ENCODE measurements at places on chromosomes 4 and X. TPM values are rescaled to one million over a fixed set of nuclear protein-coding genes. Genes with fewer than 3 reads are reported as not detected.

GRCh38 chrX:69297506-69297905, 132.3 kb upstream of the PJA1 start:
- H3K4me3 ChIP-seq, result no peak overlapping the region
- no peak overlapping the region for H3K27ac ChIP-seq
- H3K27me3 ChIP-seq, result no peaks in the 10 kb centered on the region
- DNase-seq, result no peak
- H3K36me3 ChIP-seq, result no peaks in the 10 kb centered on the region

- H3K27ac ChIP-seq, result no peak overlapping the region
- H3K4me1 ChIP-seq, result no peaks in the 10 kb centered on the region
- H3K27me3 ChIP-seq, result no peaks in the 10 kb centered on the region
- no peaks in the 10 kb centered on the region for H3K36me3 ChIP-seq
- no peak overlapping the region for H3K4me3 ChIP-seq
Observed at GRCh38 chr4:55554453-55555030, 7.8 kb upstream of the CLOCK start.

Gene CSAG1
- not detected for total RNA-seq

Gene LNX1
- not detected for total RNA-seq

GRCh38 chr4:36233567-36234266, 10.6 kb downstream of the ARAP2 start:
- peak overlapping the region; percentile 59 for H3K4me3 ChIP-seq
- DNase-seq, result no peak
- no peak overlapping the region for H3K27ac ChIP-seq
- H3K27me3 ChIP-seq, result no peaks in the 10 kb centered on the region
- no peaks in the 10 kb centered on the region for H3K36me3 ChIP-seq

DNA sequence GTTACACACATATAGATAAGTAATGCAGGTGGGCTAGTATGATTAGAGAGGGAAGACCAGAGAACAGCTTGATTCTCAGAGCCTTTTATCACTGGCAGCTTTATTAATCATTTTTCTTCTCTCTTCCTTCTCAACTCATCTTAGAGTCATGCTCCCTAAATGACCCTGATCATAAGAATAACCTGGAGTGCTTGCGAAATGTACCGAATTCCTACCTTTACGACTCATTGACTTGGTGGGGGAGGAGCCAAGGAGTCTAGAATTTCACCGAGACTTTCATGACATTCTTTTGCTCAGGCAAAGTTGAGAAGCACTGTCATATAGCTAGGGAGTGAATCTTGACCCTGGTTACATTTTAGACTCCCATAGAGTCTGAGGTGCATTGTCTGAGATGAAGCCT, 298.9 kb upstream of the PUDP start:
- H3K27ac ChIP-seq, result no peak overlapping the region
- H3K36me3 ChIP-seq, result no peaks in the 10 kb centered on the region
- no peak for DNase-seq
- no peaks in the 10 kb centered on the region for H3K27me3 ChIP-seq

Gene IGBP1
- 38.3 TPM for total RNA-seq

DNA sequence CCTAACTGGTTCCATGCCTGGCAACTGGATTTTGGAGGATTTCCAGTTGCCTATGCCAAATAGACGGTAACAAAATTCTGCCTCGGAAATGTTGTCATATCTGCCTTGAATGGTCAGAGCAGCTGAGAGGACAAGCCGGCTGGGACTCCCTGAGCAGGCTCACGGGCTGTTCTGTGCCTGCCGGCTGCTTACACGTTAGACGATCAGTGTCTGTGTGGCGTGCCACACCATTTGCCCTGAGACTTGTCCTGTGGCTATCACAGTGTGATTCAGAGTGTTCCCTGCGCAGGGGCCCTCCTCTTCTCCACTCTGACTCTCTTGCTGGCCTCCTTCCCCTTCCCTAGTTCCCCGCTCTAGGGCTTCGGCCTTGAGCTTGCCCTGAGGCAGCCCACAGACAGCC, 42.4 kb downstream of the RAI2 start:
- H3K4me3 ChIP-seq, result no peak overlapping the region
- no peak overlapping the region for H3K27ac ChIP-seq
- H3K4me1 ChIP-seq, result no peaks in the 10 kb centered on the region
- peaks cover 3% of the 10 kb centered on the region for H3K27me3 ChIP-seq

GRCh38 chr4:189221691-189222090, 719.0 kb upstream of the FRG1 start:
- H3K36me3 ChIP-seq, result no peaks in the 10 kb centered on the region
- no peak overlapping the region for H3K4me3 ChIP-seq
- H3K27me3 ChIP-seq, result no peaks in the 10 kb centered on the region
- no peak for DNase-seq

DNA sequence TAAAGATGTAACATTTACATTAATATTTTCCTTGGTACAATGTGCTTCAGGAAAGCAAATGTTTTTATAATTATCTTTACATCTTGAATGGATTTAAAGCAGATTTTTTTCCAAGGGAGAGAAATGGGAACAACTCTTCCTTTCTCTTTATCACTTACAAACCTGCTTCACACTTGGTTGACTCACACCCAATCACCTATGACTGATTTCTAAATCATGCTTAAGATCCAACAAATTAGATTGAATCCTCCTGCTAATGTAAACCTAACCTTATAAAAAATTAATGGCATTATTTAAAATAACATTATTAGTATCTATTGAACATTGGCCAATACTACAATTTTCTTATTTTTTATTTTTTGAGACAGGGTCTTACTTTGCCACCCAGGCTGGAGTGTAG, 127.1 kb downstream of the INPP4B start:
- no peaks in the 10 kb centered on the region for H3K4me1 ChIP-seq
- H3K4me3 ChIP-seq, result no peak overlapping the region
- H3K27me3 ChIP-seq, result no peaks in the 10 kb centered on the region

DNA sequence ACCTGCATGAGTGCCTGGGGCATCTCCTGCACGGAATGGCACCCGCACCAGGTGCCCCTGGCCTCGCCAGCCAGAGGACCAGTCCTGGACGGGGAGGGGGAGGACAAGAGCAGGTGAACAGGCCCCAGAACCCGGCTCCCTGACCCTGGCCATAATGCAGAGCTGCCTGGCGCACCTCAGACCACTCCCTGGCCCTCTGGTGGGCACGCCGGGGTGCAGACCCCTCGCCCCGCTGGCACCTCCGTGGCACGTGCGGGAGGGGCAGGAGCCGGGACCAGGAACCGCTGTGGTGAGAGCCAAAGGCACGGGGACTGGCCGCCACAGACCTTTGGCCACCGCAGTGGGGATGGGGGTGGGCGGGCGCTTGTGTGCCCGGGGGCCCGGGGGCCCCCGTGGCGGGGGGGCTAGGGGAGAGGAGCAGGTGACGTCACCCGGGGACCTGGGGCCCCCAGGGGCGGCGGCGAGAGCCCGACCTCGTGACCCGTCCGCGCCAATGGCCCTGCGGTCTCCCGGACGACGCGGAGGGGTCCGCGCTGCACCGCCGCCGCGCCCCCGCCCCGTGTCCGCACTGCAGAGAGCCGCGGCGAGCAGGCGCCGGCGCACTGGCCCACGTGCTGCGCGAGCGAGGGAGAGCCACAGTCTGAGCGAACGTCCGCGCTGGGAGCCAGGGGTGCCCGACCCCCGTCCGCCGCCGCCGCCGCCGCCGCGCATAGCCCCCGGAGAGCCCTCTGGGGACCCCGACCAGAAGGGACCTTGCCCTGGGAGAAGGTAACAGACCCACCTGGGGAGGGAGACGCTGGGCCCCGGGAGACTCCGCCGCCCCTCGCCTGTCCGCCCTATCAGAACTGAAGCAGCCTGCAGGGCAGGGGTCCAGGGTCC, at the start of gene PNMA3:
TSS of gene PNMA3 (plus strand) at position 600 of the 879 bp plus-strand sequence. CDS start 586 bp downstream, outside the sequence.
- DNase-seq, result peak; percentile 25
- peaks cover 4% of the 10 kb centered on the region for H3K4me1 ChIP-seq
- no peak within 1 kb of the TSS for H3K27ac ChIP-seq
- no peaks in the 10 kb centered on the region for H3K36me3 ChIP-seq
- peaks cover 11% of the 10 kb centered on the region for H3K27me3 ChIP-seq

DNA sequence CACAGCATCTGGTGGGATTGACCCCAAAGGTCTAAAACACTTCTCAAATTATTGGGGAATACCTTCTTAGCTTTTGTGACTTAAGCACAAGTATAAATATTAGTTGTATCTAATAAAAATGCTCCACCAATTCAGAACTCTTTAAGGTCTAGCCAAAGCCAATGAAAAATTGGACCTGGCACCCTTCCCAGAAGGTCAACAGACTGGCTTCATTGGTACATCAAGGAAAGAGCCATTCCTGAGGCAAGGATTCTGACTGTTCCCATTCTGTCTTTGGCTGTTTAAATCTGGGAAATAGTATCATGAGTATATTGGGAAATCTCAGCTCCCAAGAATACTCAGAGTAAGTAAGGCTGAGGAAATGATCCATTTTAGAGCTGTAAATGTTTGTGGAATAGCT, 153.0 kb upstream of the TRPC5 start:
- no peak for DNase-seq
- H3K27ac ChIP-seq, result no peak overlapping the region
- no peaks in the 10 kb centered on the region for H3K27me3 ChIP-seq
- no peaks in the 10 kb centered on the region for H3K36me3 ChIP-seq

GRCh38 chr4:168361365-168362024, 42.9 kb upstream of the DDX60 start:
- no peaks in the 10 kb centered on the region for H3K4me1 ChIP-seq
- no peaks in the 10 kb centered on the region for H3K27me3 ChIP-seq
- DNase-seq, result no peak
- H3K27ac ChIP-seq, result no peak overlapping the region

Gene TLR6
- total RNA-seq, result 0.19 TPM

DNA sequence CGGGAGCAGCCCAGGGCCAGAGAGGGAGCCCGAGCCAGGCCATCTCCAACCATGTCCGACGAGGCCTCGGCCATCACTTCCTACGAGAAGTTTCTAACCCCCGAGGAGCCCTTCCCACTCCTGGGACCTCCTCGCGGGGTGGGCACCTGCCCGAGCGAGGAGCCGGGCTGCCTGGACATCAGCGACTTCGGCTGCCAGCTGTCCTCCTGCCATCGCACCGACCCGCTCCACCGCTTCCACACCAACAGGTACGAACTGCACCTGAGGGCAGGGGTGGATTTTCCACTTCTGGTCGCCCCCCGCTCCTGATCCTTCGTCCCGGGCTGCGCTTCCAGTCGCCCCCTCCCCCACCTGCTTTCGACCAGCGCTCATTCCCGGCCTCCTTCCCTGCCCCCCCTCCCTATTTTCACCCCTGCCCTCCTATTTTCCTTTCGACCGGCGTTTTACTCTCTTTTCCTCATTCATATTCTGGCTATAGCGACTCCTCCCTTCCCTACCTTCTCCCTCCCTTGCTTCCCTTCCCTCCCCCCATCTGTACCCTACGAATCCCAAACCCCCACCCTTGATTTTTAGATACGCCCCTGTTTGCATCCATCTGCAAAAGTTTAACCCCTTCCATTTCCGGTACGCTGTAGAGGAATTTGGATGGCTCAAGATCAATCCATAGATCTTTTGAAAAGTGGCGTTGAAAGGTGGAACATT, 633 bp downstream of the FAM199X start:
- peaks cover 24% of the 10 kb centered on the region for H3K4me1 ChIP-seq
- H3K36me3 ChIP-seq, result no peaks in the 10 kb centered on the region
- no peak for DNase-seq
- H3K4me3 ChIP-seq, result peak overlapping the region; percentile 85
- H3K27me3 ChIP-seq, result no peaks in the 10 kb centered on the region
- H3K27ac ChIP-seq, result no peak overlapping the region

Gene SLIT2
- total RNA-seq, result 22.1 TPM

DNA sequence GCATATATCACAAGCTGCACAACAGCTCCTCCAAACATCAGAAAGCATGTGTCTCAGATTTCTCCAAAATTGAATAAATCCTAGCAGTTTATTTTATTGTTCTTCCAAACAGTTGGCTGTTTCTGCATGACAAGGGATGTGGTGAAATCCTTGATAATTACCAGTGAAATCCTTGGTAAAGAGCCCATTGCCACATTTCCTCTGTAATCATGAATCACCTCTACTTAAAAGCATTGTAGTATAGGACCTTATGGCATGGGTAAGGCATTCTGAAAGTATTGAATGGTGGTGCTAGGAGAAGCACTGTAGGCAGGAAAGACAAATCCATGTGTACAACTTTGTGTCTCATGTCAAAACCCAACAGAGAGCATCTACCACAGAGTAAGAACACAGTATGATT, 135.8 kb upstream of the NDST3 start:
- DNase-seq, result no peak
- H3K4me3 ChIP-seq, result no peak overlapping the region
- H3K4me1 ChIP-seq, result no peaks in the 10 kb centered on the region
- H3K27me3 ChIP-seq, result no peaks in the 10 kb centered on the region

Gene C4orf36
- 3.2 TPM for total RNA-seq

Gene CEP135
- 17.4 TPM for total RNA-seq

GRCh38 chr4:113700602-113701150, 60.9 kb downstream of the CAMK2D start:
- H3K4me3 ChIP-seq, result no peak overlapping the region
- no peak for DNase-seq
- H3K27ac ChIP-seq, result no peak overlapping the region
- H3K36me3 ChIP-seq, result no peaks in the 10 kb centered on the region
- no peaks in the 10 kb centered on the region for H3K4me1 ChIP-seq
- no peaks in the 10 kb centered on the region for H3K27me3 ChIP-seq

DNA sequence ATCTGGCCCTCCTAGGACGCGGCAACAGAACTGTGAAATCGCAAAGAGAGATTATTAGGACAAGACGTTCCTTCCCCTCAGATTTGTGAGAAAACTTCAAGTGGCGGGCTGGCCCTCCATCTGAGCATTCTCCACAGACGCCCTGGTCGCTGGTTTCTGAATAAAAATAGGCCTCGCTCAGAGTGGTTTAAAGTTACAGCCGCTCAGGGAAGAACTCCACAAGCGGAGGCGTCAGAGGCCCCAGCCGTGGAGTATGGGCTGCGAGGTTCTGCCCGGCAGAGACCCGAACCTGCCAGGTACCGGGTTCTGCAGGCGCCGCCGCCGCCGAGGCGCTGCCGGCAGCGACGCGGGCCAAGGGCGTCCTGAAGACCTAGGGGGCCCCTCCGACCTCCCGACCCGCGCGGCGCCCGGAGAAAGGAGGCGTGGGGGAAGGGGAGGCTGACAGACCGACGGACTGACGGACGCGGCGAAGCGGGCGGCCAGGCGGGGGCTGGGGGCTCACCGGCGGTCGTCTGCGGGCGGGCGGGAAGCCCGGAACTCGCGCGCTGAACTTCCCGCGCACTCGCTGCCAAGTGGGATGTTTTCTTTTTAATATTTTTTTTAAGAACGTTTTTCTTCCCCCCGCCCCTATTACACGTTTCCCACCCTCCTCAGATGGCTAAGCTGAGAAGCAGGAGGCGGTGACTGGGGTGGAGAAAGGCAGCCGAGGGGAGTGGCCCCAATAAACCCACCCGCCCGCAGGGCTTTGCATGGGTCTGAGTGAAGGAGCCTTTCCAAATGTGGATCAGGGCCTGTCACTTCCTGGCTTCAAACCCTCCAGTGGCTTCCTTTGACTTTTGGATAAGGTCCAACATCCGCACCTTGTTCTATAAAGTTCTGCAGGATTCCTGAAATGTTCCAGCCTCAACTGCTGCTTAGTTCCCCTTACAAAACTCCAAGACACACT, at the start of gene PABPC4L:
TSS of gene PABPC4L (minus strand) at position 574 of the 946 bp plus-strand sequence. CDS start 770 bp downstream, outside the sequence.
- H3K27ac ChIP-seq, result peak within 1 kb of the TSS; percentile 91
- H3K36me3 ChIP-seq, result peaks cover 8% of the 10 kb centered on the region
- H3K4me3 ChIP-seq, result peak within 1 kb of the TSS; percentile 86
- H3K27me3 ChIP-seq, result no peaks in the 10 kb centered on the region

Data from neural crest cell (in vitro differentiated cells).